ENCODE measurements at places on chromosomes 1 and 21.

GRCh38 chr1:178614286-178614685, 101.4 kb downstream of the TEX35 start:
- no peak for DNase-seq

DNA sequence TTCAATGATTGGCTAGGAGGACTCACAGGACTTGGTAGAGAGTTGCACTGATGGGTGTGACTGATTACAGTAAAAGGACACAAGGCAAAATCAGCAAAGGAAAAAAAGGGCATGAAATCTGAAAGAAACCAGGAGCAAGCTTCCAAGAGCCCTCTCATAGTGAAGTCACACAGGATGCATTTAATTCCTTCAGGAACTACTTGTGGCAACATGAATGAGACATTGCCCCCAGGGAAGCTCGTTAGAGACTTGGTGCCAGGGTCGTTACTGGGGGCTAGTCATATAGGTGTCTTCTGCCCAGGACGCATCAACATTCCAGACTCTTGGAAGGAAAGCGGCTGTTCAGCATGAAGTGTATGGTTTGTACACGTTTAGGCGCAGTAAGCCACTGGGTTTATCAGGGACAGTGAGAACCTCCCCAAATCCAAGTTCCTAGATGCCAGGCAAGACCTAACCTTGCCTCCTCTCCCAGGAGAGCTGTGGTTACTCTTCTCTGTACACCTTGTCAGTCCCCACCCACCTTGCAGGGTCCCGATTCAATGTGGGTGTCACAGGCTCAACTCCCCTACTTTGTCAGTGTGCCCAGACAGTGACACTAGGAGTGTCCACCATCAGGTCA, 26.0 kb upstream of the C2CD2 start:
- DNase-seq, result no peak

GRCh38 chr1:212186427-212187207, 98.6 kb upstream of the PPP2R5A start:
- DNase-seq, result no peak

DNA sequence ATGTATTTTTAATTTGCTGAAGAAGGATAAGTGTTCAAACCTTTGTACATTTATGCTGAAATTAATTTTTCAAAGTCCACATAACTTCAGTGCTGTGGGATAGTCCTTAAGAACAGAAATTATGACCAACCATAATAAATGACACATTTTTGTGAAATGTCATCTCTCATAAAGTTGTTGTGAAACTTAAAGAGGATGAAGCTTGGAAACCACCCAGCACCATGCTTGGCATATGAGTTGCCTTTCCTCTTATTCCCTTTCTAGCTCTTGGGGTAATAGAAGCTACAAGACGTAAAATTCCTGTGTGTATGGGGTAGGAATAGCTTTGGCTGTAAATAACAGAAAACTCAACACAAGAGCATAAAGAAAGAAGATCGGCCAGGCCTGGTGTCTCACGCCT, 18.9 kb upstream of the USP24 start:
- DNase-seq, result no peak

DNA sequence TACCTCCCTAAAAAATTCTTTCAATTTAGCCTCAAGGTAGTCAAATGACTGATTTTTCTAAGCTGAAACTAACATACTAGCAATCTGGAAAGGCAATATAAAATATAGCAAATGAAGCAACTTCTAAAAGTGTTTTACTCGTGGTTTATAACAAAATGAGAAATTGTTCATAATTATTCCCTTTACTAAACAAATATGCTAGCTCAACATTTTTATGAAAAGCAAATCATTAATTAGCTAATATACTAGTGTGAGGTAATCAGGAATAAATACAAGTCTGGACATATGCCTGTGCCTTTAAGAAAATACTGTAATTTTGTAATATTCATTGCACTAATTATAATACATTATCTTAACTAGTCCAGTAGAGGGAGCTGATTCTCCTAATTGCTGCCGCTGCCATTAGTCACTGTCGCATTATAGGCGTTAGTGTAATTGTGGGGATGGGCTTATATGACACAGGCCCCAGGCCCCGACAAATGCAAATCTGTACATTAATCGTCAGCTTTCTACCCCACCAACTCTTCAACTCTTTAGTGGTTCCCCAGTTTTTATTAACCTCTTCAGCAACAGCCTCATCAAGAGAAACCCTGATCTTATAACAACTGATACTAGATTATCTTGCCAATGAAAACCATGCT, 160.9 kb downstream of the GABPA start:
- no peak for DNase-seq

GRCh38 chr1:31683997-31684396, 19.8 kb downstream of the COL16A1 start:
- DNase-seq, result no peak

GRCh38 chr1:173191011-173191705, 16.0 kb downstream of the TNFSF4 start:
- no peak for DNase-seq

DNA sequence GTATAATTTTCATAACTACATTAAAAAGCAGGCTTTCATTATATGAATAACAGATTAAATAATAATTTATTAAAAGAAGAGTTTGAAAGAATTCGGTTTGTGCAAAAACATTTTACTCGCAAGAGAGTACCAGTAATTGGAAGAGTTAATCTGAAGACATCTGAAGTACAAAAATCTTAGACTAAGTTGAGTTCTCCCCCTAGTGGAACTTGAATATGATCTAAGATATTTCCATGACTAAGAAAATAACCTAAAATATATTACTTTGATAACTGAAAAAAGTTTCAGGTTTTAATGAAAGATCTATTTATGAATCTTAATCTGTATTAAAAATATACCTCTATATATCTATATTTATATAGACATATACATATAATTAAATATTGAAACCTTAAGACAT, 112.5 kb upstream of the GFI1 start:
- no peak for DNase-seq

- no peak for DNase-seq
Observed at GRCh38 chr1:245043611-245043940, 111.2 kb upstream of the KIF26B start.

DNA sequence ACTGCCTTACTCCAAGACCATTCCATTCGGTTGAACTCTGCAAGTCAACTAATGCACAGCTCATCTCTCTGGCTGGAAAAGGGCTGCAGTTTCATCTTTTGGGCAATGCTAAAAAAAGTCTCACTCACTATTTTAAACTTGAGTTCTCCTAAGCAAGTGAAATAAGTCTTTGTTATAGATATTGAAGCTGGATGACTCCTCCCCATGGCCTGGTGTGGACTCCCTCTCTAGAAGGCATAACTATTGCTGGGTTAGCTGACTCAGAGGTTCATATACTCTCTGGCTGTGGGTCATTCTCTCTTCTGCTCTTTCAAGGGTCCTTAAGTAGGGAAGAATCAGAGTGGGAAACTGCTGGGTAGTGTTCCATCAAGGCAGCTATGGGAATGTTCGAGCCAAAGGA, 88.0 kb downstream of the XCL2 start:
- no peak for DNase-seq

DNA sequence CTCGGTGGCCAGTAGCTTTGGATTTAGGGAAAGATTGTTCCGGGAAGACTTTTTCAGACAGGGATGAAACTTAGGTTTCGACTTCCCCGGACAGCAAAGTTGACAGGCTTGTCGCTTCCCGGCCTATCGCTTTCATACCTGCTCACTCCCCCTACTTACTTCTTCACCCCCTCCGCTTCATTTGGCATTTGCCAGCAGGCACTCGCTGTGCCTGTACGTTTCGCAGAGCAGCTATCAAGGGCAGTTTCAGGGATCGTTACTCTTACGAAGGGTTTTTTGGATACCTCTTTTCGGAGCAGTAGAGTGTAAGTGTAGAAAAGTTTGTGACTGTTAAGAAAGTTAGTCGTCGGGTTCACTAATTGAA, 393 bp downstream of the BLZF1 start:
- no peak for DNase-seq

DNA sequence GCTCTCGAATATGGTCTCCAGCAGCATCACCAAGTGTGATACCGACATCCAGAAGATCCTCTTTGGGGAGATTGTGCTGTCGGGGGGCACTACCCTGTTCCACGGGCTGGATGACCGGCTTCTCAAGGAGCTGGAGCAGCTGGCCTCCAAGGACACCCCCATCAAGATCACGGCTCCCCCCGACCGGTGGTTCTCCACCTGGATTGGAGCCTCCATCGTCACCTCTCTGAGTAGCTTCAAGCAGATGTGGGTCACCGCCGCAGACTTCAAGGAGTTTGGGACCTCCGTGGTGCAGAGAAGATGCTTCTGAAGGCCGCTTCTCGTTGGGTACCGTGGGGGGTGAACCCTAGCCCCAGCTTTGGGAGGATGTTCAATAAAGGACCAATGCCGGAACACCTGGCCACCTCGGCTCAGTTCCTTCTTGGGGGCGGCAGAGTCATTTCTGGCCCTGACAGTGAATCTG, 1.3 kb downstream of the ACTRT2 start:
- DNase-seq, result no peak

GRCh38 chr1:204677864-204678263, 7.7 kb downstream of the LRRN2 start:
- no peak for DNase-seq

- no peak for DNase-seq
Observed at GRCh38 chr1:234605983-234606783, 3.8 kb downstream of the IRF2BP2 start.

DNA sequence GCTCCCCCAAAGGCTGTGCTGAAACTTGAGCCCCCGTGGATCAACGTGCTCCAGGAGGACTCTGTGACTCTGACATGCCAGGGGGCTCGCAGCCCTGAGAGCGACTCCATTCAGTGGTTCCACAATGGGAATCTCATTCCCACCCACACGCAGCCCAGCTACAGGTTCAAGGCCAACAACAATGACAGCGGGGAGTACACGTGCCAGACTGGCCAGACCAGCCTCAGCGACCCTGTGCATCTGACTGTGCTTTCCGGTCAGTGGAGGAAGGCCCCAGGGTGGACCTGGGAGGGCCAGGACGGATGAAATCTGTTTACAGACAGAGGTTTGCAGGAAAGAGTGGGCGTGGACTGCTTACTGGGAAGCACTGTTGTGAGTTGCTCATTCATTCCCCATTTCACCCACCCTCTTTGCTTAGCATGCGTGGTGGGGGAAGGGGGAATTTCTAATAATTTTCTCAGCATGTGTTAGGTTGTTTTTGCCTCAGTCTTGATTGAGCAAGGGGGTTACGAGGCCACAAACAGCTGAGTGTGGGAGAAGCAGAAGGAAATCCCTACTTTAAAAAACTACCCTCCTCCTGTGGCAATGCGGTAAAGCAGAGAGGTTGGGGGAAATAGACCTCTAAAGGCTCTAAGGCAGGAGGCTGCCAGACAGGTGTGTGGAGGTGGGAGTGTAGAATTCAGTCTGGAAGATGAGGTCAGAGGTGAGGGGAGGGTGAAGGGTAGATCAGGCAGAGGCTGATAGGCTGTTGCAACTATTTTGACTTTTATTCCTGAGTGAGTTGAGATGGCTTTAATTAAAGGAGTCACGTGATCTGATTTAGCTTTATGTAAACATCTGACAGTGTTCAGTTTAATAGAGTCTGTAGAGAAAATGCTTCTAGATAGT, 1.3 kb downstream of the FCGR2A start:
- DNase-seq, result no peak

DNA sequence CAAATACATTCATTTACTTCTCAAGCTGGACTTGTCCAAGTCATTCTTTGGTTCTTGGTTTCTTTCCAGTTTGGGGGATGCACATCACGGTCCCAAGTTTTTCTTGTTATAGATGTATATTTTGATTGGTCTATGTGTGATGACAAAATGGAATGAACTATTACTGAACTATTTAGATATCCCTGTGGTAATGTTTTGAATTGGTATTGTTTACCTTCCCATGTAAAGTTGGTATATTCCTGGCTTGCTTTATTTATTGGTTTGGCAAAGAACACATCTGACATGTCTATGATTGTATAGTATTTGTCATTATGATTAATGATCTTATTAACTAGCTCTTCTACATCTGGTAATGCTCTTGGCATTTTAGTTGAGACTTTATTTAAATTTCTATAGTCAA, 22.4 kb upstream of the ZNF692 start:
- DNase-seq, result no peak

GRCh38 chr1:166485620-166486019, 318.8 kb upstream of the FAM78B start:
- DNase-seq, result no peak

- DNase-seq, result no peak
Observed at GRCh38 chr1:190193508-190194115, 284.1 kb downstream of the BRINP3 start.

DNA sequence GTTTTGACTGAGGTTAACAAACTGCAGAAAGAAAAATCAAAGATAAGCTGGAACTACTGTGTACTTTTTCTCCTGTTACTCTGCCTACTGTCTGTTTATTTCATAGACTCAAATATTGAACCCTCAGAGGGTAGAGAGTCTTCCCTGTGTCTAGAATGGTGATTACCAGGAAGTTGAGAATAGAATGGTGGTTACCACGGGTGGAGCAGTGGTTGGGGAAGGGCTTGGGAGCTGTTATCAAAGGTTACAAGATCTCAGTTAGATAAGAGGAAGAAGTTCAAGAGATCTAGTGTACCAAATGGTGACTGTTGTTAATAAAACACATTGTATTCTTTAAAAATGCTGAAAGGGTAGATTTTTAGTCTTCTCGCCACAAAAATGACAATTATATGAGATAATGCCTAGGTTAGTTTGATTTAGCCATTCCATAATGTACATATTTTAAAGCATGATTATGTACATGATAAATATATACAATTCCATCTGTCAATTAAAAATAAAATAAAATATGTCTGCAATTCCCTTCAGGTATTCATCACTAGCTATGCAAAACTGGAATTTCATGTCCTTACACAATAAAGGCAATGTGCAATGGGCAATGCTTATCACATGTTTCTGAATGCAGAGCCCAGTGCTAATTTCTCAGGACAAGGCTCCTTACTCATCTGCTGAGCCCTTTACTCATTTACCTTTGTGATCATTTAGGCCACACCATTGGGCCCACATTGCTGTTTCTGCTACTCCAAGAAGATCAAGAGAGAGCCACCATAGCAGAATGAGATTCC, 474.3 kb upstream of the CAMK1G start:
- no peak for DNase-seq

DNA sequence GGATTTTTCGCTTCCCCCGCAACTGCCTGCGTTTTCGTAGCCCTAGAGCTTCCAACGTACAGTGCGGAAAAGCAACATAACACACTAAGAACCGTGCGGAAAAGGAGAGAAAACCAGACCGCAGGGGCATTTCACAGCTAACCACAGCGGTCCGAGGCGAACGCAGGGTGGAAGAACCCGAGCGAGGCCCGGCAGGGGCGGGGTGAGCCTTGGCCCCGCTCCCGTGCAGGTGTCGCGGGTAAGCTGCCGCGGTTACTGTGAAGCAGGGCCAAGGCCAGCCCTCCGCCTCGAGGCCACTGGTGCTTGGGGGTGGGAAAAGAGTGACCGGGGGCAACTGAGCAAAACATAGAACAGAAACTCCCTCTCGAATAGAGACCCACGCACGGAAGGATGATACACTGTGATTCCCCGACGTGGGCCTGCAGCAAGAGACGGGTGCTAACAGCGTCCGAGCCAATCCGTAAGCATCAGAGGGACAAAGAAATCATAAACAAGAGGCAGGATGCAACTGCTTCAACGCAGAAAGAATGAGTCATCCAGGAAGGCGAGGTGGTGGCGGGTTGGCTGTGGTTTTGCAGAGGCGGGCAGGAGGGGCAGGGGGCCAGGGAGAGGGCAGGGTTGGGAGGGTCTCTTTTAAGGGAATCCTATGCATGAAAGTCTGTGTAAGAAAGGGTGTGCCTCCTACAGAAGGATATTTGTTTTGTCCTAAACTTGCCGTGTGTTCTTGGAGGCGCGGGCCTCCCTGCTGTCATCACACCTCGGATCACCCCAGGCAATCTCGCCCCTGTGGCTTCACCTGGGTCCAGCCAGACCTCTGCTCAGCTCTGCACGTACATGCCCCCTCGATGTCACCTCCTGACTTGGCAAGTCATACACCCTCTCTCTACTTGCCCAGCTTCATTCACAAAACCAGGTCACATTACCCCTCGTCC, 7.3 kb downstream of the GNG4 start:
- peak; percentile 49 for DNase-seq

Measured in activated T-helper 1 cell treated with anti-CD3 and anti-CD28 coated beads, Interleukin-2, amount 50 U/mL, for 16 hours (primary cell).